ENCODE measurements at places on chromosomes 1 and 21.

DNA sequence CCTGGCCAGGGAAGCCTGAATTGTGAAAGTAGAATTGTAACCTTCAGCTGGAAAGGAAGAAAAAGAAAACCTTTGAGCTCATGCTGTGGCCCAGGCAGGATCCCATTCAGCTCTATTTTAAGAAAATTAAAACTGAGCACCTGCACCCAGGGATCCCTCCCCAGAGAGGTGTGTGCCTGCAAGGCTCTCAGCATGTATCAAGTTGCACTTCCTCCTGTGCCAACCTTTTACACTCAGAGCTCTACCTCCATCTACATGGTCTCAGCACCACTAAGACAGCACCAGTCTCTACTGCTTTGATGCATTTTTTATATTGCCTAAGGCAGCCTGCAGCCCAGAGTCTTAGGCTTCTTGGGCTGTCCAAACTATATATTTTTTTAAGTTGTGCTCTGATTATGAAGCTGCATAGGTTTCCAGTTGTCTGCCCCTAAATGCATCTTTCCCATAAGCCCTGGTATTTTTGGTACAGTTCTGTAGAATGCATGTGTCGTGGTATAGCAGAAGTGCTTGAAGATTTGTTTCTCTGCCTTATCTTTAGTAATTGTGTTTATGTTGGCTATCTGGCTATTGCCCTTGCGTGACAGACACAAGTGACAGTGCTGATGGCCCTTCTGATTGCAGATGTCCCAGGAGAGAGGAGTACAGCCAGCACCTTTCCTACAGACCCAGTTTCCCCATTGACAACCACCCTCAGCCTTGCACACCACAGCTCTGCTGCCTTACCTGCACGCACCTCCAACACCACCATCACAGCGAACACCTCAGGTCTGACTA is 63.1 kb downstream of the PTPRC start:
- no peak for DNase-seq

DNA sequence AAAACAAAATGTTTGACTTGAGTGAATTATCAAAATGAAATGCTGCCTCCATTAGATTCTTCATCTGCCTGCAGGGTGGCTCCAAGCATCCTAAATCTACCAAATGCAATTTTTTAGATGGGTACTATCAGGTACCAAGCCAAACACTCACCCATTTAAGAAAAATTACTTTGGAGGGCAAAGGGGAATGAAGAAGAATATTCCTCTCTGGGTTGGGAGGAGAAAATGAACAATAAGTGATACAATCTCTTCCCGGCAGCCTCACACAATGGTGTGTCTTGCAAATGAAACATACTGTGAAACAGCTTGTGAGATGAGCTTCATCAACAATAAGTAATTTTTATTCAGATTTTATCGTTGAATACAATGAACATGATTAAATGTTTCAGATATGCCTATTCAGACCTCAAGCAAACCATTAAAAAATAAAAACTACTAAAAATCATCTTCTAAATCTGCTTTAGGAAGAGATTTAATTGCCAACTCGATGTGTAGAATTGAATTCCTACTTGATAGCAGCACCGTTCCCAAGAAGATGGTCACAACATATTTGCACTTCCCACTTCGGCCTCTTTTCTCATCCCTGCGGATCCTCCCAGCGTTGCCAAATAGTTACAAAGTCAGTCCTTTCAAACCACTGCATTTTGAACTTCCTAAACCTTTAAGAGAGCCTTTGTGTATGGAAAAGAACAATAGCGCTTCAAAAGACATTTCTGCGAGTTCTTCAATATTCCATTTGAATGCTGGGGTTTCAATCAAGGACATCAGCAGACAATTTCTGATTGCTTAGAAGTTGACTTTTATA is 2.7 kb downstream of the DAB1 start:
- no peak for DNase-seq

GRCh38 chr1:57209495-57209894 is 214.4 kb downstream of the DAB1 start:
- no peak for DNase-seq

DNA sequence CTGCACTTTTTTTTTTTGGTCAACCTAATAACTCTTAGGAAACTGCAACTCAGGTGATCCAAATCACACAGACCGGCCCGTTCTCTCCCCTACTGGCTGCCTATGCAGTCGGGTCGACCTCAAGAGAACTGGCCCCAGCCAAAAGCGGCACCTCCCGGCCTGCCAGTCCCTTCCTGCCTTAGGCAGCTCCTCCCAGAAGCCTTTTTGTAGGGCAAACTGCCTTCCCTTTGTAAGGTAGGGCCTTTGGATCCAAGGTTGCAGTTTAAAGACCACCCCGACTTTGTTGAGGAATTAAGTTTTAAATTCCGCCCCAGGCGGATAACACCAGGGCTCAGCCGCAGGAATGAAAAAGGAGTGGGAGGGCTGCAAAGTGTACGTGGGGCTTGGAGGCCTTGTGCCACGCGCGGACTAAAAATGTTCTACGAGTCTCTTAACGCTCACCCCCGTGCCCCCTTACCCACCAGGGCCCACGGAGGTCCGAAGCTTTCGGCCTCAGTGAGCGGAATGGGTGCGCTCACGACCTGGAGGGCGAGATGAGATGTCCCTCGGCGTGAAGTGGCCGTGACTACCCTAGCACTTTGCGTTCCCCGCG is 642 bp upstream of the ST3GAL3 start:
- DNase-seq, result peak; percentile 46

GRCh38 chr1:42957229-42957879 is 1.3 kb downstream of the SLC2A1 start:
- no peak for DNase-seq

Data from stimulated activated CD4-positive, alpha-beta T cell treated with anti-CD3 and anti-CD28 coated beads, Interleukin-2, amount 100 ng/mL, for 24 hours (primary cell).